ENCODE measurements at places on chromosomes 5 and 9. TPM values are rescaled to one million over a fixed set of nuclear protein-coding genes. Genes with fewer than 3 reads are reported as not detected.

Gene SPATA31D4
- not detected for total RNA-seq

DNA sequence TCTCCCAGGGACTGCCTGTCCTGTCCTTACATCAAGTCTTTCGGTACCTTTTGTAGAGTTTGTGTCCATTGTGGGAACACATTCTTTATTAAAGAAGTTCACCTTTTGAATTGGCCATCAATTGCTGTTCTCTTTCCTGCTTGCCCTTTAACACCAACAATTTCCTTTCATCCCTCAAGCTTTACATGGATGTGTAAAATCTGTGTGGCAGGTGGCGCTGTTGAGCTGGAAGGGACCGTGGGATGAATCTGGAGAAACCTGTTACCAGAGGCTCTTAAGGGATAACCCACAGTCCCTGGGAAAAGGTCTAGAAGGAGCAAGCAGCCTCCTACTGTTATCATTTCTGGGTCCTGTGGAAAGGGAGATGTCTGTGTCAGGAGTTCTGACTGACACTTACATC is 7.9 kb upstream of the ZFP62 start:
- no peaks in the 10 kb centered on the region for H3K36me3 ChIP-seq
- peak; percentile 35 for DNase-seq
- no peak overlapping the region for H3K27ac ChIP-seq
- peaks cover 35% of the 10 kb centered on the region for H3K27me3 ChIP-seq
- H3K4me1 ChIP-seq = peaks cover 4% of the 10 kb centered on the region

DNA sequence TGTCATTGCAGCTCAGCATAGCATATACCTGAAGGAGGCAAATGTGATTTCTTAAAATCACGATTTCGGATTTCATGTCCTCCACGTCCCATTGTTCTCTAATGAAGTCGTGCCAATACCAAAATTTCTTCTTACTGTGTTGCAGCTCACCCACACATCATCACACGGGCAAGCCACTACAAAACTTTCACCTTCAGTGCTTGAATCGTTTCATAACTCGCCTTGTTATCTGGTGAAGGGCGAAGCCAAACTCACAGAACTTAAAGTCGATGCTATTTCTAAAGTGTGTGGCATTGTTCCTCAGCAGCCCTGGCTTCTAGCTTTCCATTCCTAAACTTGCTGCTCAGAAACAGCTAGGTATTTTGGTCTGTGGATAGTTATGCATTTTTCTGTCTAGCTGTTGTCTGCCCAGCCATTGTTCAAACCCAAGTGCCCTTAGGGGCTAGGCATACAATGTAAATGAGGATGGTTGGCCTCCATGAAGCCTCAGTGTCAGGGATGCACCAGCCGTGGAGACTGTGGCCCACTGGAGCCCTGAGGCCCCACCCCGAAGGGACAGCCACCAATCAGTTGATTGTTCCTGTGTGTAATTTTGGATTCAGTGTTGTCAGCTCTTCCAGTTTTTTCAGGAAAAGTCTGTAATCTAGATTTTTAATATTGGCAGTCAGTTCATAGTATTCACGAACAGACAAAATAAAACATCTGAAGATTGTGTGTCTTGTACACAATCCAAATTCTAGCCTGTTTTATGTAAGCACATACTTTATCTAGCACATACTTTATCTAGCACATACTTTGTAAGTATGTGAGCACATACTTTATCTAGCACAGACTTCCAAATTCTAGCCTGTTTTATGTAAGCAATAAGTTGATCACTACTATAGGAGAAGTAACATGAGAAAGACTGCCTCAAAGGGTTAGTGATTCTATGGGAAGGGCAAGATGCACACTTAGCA is 112.8 kb downstream of the DAPK1 start:
- peaks cover 4% of the 10 kb centered on the region for H3K36me3 ChIP-seq
- H3K4me3 ChIP-seq = no peak overlapping the region
- peaks cover 54% of the 10 kb centered on the region for H3K27me3 ChIP-seq
- H3K27ac ChIP-seq = no peak overlapping the region
- no peak for DNase-seq
- H3K4me1 ChIP-seq = peaks cover under 1% of the 10 kb centered on the region

DNA sequence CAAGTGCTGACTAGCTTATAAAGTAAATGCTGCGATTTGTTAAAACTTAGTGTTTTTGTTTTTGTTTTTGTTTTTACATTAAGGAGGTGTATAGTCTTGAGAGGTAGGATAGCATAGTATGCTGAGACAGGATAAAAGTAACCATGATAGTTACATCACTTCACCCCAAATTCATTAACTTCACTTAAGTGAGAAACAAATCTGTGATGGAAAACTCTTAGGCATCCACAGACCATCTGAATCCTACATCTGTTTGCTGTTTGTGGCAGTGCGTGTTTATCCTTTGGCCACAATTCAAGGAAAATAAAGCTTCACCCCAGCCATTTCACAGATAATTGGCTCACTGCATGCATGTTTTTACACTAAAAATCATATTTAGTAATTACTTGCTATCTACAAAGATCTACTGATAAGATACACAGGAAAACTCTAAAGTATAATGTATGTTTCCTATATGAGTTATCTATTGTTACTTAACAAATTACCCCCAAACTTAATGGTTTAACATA is 82.0 kb downstream of the ZNF622 start:
- H3K27ac ChIP-seq = no peak overlapping the region
- peaks cover 14% of the 10 kb centered on the region for H3K27me3 ChIP-seq
- DNase-seq = no peak

GRCh38 chr9:27572566-27572917 is 739 bp downstream of the C9orf72 start:
- no peak for DNase-seq
- no peaks in the 10 kb centered on the region for H3K36me3 ChIP-seq
- H3K4me1 ChIP-seq = peaks cover 23% of the 10 kb centered on the region

DNA sequence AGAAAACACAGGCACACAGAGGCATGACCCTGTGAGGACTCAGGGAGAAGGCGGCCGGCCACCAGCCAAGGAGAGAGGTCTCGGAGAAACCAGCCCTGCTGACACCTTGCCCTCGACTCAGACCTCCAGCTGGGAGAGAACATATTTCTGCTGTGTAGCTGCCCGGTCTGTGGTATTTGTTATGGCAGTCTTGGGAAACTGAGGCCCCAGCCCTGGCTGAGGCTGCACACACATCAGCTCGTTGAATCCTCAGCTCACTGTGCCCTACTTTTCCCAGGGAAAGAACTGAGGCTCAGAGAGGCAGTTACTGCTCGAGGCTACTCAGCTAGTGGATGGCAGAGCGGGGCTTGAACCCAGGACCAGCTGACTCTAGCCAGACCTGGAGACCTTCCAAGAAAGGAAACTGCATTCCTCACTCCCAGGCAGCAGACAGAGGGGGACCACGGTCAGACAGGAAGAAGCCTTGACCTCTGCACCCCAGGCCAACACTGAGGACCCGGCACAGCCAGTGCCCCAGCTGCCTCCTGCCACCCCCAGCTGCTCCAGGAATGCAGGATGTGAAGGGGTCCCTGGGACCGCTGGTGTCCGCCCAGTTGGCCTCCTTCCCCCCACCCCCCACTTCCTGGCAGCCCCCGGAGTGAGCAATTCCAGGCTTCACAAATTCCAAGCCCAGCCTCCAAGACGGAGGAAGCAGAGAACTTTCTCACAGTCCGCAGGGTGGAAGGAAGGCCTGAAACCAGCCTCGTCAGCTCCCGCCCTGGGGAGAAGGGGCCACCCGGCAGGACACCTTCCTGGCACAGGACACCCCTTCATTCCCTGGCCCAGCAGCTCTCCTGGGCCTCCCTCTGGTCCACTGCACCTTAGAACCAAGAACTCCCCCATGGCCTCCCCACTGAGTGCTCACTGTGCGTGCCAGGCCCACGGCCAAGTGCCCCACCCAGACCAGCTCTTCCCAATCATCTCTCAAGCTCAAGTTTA is 69.9 kb downstream of the LRSAM1 start:
- H3K4me1 ChIP-seq = peaks cover 6% of the 10 kb centered on the region
- H3K36me3 ChIP-seq = peaks cover 4% of the 10 kb centered on the region
- H3K27ac ChIP-seq = no peak overlapping the region
- H3K27me3 ChIP-seq = no peaks in the 10 kb centered on the region

Gene FABP6
- not detected for total RNA-seq

GRCh38 chr5:16759147-16759773 is 142.5 kb upstream of the RETREG1 start:
- no peaks in the 10 kb centered on the region for H3K27me3 ChIP-seq
- H3K4me1 ChIP-seq = peaks cover 3% of the 10 kb centered on the region
- no peak for DNase-seq
- peak overlapping the region; percentile 39 for H3K27ac ChIP-seq

Gene PCDHGC4
- total RNA-seq = not detected

GRCh38 chr5:42924226-42924625 is 112.5 kb upstream of the SELENOP start:
- H3K36me3 ChIP-seq = peaks cover 5% of the 10 kb centered on the region
- no peaks in the 10 kb centered on the region for H3K27me3 ChIP-seq
- no peak overlapping the region for H3K4me3 ChIP-seq

- no peak overlapping the region for H3K4me3 ChIP-seq
- no peaks in the 10 kb centered on the region for H3K36me3 ChIP-seq
- H3K4me1 ChIP-seq = no peaks in the 10 kb centered on the region
- H3K27ac ChIP-seq = no peak overlapping the region
- no peaks in the 10 kb centered on the region for H3K27me3 ChIP-seq
- no peak for DNase-seq
Observed at GRCh38 chr5:92801911-92802310, 779.1 kb downstream of the NR2F1-AS1 start.

DNA sequence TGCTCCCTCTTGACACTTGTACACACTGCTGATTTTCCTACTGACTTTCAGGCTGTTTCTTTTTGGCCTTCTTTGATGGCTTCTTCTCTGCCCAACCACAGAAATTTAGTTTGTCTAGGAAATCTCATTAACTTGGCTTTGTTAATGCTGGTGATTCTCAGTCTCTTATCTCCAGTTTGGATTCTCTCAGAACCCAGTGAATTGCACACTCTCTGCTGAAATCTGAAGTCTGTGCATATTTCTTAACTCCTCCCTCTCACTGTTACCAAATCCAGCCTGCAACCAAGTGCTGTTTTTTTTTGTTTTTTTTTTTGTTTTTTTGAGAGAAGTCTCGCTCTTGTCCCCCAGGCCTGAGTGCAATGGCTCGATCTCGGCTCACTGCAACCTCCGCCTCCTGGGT is 117.2 kb downstream of the CDC42SE2 start:
- H3K4me3 ChIP-seq = peak overlapping the region; percentile 69
- H3K4me1 ChIP-seq = peaks cover 56% of the 10 kb centered on the region
- DNase-seq = no peak
- no peaks in the 10 kb centered on the region for H3K27me3 ChIP-seq
- H3K27ac ChIP-seq = peak overlapping the region; percentile 96
- H3K36me3 ChIP-seq = peaks cover 14% of the 10 kb centered on the region

Gene ALAD
- 21.8 TPM for total RNA-seq

GRCh38 chr5:41482715-41483114 is 27.7 kb downstream of the PLCXD3 start:
- H3K27me3 ChIP-seq = no peaks in the 10 kb centered on the region
- H3K4me1 ChIP-seq = no peaks in the 10 kb centered on the region

- no peaks in the 10 kb centered on the region for H3K36me3 ChIP-seq
- H3K4me1 ChIP-seq = peaks cover 8% of the 10 kb centered on the region
- no peak overlapping the region for H3K4me3 ChIP-seq
Observed at GRCh38 chr9:129006328-129007034, 21.6 kb downstream of the SH3GLB2 start.

DNA sequence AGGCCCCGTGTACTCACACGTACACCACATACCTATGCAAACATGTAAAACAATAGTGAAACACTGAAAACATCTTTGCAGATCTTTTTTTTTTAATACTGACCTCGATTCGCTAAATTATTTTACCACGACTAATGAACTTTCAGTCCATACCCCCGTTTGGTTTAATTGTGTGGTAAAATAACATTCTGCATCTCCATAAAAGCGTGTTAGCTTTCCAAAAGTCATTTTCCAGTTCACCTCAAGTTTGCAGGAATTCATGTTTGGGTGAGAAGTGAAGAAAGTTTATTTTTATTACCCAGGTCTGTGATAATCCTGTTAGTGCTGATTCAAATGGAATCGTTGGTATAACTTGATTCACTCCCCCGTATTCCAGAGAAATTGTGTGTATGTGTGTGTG is 652 bp downstream of the ARSK start:
- H3K27ac ChIP-seq = peak overlapping the region; percentile 89
- peak overlapping the region; percentile 97 for H3K4me3 ChIP-seq
- H3K4me1 ChIP-seq = peaks cover 37% of the 10 kb centered on the region

Gene KCNMB1
- 0.42 TPM for total RNA-seq

- no peaks in the 10 kb centered on the region for H3K27me3 ChIP-seq
- no peak overlapping the region for H3K27ac ChIP-seq
- H3K4me1 ChIP-seq = peaks cover 39% of the 10 kb centered on the region
- DNase-seq = no peak
- no peak overlapping the region for H3K4me3 ChIP-seq
- H3K36me3 ChIP-seq = peaks cover 5% of the 10 kb centered on the region
Observed at GRCh38 chr9:137682428-137683105, 63.8 kb downstream of the EHMT1 start.

DNA sequence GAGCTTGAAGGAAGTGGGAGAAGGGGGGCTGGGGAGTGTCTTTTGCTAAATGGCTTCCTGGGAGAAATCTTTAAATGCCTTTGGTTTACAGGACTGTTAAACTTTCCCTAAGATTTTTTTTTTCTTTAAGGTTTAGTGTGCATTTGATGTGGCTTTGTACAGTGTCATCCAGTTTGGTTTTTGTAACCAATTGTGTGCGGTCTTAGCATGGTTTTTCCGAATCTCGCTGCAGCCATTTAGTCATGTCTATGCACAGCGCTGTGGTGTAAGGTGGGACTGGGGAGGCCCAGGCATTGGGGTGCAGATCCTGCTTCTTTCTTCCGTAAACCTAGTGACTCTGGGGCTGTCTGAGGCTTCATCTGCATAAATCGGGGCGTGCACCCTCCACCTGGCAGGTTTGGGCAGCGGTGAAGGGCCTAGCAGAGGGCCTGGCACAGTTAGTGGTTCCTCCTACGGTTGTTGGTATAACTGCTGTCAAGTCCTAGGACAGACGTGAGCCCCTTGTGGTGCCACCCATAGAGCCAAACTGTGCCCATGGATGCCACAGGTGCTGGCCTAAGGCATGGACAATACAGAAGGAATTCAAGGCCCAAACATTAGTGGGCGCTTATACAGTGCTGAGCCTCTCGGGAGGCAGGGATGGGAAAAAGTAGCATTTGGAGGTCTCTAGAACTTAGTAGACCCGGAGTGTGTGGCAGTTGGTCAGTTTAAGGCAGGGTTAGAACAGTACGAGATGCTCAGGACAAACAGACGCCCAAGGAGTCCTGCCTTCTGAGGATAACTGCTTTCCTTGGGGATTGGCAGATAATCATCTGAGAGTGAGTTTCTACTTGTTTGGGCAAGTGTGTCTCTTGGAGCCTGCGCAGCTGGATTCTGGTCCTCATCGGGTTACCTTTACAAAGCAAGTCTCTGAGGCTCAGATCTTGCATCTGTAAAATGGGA is 1.5 kb downstream of the PRRC2B start:
- peak; percentile 52 for DNase-seq
- H3K4me1 ChIP-seq = peaks cover 47% of the 10 kb centered on the region
- peak overlapping the region; percentile 95 for H3K27ac ChIP-seq
- no peaks in the 10 kb centered on the region for H3K27me3 ChIP-seq
- no peaks in the 10 kb centered on the region for H3K36me3 ChIP-seq

GRCh38 chr5:29516224-29516623 is 1677.3 kb upstream of the CDH6 start:
- DNase-seq = no peak
- no peaks in the 10 kb centered on the region for H3K4me1 ChIP-seq
- no peak overlapping the region for H3K4me3 ChIP-seq

Gene PDLIM4
- not detected for total RNA-seq

Measured in T-helper 17 cell (primary cell).